ENCODE measurements at places on chromosomes 7 and 10. TPM values are rescaled to one million over a fixed set of nuclear protein-coding genes. Genes with fewer than 3 reads are reported as not detected.

DNA sequence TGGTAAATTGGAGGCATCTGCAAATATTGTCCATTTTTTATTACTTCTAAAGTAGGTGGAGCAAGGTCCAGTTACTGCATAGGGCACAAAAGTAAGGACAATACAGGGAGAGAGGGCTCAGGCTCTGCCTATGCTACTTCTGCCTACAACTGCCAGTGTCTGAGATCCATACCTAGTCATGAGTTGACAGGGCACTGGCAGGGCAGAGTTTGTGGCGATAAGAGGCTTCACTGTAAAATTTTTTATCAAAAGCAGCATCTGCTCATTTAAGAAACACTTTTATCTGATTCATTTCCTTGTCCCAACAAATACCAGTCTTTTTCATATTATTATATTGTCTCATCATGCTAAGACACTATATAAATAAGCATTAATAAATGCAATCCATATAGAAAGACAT lies 178.0 kb downstream of the LRRN3 start:
- DNase-seq = no peak

EPO gene
- total RNA-seq = not detected

DNA sequence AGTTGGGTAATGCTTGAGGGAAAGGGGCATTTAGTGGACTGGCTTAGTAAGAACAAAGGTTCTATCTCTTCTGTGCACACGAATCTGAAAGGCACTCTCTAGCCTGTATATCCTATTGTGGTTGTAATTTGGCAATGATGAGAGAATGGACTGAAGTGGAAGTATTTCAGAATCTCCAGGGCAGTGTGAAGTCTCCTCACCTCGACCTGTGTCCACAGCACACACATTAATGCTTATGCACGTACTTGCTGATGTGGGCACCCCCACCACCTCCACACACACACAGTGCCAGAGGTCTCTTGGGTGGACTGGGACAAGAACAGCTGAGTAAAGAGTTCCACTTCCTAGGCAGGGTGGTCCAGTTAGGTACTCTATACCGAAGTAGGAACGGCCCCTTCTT lies 6.9 kb downstream of the SMC3 start:
- DNase-seq = no peak

DNA sequence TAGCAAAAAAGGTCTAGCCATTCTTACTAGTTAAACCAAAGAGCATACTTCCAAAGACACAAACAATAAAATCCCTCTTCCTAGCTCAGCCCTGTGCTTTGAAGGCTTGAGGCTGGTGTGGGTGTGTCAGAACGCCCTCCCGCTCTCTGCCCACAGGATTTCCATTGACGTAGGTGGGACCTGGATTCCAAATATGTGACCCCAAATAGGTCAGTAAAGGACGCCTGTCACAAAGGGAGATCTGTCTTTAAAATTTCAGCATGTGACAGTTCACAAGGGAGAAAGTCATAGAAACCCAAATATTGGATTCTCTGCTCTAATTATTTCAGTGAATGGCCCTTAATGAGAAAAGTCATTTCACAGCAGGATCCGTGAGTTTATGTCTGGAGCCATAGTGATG lies 39.9 kb upstream of the LYZL1 start:
- no peak for DNase-seq

BBS9 gene
- 103 TPM for total RNA-seq

DNA sequence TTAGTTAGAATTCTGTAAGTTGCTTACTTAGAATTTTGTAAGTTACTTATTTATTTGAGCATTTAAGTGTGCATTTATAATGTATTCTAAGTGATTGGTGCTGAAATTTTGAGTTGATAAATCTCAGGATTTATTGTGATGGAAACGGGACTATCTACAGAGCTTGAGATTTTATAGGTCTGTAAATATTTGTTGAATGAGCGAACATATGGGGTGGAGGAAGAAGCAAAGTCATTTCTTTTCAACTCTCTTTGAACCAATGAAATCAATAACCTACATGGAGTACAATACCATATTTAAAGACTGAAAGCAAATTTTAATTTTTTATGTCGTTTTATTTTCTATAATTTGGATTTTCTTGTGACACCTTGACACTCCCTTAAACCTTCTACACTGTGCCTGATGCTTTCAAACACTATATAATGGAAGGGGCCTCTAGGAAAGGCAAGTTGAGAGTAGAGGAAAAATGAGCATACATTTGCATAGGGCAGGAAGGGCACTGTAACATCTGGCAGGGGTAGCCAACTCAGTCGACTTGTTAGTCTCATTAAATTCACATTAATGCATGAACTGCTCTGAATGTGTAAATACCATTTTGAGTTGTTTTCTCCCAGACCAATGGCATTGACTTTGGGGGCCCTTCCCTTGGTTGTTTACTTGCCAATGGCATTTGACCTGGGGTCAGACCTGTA lies 204.2 kb downstream of the DYNC1I1 start:
- DNase-seq = no peak

DNA sequence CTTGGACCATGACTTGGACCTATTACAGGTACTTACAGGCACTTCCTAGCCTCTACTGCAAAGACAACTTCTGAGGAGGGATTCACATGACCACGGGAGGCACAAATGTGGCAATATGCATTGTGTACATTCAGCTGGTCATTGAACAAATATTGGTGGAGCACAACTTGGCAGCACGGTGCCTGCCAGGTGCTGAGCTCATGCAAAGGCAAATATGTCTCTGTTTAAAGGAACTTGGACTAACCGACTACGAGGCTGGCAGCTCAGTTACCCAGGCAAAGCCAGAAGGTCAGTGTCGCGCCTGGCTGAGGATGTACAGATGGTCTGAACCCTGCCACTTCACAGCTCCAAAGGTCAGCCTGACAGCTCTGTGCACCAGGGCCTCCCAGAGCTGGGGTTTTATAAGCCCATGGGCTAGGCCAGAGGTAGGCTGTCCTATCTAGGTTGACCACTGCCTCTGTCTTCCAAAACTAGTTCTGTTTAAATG lies 6.1 kb downstream of the DENND11 start:
- no peak for DNase-seq

DNA sequence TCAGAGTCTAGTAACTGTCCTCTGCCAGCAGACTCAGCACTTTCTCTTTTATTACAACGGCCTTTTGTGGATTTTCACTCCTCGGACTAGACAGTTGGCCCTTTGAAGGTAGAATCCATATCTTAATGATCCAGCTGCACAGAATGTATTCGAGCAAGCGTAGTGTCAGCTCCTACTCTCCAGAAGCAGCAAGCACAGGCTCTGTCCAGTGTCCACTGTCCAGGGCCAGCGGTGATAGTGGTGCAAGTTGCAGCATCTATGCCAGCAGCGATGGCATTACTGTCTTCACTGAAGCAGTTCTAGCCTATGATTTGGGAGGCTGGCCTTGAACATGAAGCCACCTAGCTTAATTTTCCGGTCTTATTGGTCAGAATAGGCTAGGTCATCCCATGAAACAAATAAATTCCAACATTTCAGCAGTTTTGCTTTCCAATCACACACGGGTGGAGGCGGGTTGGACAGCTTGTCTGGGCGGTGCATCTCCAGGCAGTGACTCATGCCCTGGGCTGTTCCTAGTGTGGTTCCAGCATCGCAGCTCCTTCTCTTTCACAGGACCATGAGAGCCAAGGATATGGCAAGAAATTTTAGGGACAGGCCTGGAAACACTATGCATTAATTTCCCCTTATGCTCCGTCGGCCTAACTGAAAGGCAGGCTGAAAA lies 108.6 kb upstream of the KCNMA1 start:
- DNase-seq = peak; percentile 10

DNA sequence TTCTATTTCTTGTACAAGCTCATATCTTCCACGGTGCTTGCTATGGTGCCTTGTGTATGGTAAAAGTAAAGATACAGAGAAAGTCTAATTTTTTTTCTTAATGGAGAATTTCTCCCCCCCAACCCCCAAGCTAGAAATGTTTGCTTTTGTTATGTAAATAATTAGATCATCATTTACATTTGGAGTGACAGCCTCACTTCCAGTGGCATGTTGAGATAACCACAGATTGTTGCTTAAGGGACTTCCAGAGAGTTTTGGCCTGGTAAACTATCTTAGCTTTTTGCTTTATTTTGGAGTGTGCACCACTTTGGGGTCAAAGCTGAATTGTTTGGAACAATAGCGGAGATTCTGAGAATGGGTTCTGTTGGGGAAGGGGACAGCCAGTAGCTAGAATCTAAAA lies 129.7 kb downstream of the ZNF365 start:
- no peak for DNase-seq

SLC35G1 gene
- total RNA-seq = 5.9 TPM

DNA sequence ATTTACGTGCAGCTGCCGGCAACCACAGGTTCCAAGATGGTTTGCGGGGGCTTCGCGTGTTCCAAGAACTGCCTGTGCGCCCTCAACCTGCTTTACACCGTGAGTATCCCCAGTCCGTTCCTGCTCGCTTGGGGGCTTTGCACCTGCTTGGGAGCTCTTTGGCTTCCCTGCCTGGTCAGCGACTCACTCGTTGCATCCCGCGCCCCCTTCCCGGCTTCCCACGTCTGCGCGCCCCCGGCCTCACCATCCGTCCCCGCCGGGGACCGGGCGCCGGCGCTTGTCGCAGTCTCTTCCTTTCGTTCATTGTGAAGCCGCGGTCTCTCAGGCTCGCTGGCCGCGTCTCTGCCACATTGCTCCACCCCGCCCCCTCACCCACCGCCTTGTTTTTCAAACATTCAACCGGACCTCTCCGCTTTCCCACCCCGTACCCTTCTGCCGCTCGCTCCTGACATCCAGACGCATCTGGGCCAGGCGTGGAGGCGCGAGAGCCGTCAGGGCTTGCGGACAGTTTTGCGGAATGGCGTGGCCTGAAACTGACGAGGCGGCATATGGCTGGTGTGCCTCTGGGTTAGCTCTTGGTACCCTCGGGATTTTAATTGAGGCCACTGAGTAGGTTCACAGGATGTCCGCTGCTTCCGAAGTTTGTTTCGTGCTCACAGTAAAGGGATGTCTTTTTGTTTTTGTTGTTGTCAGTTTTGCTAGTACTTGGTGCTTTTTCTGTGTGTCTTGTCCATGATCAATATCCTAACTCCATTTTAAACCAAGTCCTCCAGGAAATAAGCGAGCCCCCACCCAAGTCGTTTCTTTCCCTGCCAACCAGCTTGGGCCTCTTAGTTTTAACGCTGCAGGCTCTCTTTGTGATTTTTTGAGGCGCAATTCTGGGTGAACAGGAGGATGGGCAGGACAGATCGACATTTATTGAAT lies 639 bp downstream of the TSPAN13 start:
- peak; percentile 62 for DNase-seq

- no peak for DNase-seq
Observed at GRCh38 chr7:50774319-50774718, 8.4 kb downstream of the GRB10 start.

DNA sequence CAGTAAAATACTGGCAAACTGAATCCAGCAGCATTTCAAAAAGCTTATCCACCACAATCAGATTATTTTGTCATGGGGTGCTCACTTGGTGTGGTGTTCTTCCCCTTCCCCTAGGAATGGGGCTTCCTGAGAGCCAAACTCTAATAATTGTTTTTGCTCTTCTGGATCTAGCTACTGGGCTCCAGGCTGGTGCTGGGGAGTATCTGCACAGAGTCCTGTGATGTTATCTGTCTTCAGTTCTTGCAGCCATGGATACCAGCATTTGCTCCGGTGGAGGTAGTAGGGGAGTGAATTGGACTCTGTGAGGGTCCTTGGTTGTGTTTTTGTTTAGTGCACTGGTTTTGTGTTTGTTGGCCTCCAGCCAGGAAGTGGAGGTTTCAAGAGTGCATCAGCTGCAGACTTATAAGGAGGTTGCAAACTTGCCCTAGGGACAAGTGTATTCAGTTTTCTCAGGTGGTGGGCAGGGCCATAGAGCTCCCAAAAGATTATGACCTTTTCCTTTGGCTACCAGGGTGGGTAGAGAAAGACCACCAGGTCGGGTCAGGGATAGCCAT lies 308.5 kb upstream of the MAGI2 start:
- DNase-seq = no peak

ZNF485 gene
- total RNA-seq = 8.9 TPM

DNA sequence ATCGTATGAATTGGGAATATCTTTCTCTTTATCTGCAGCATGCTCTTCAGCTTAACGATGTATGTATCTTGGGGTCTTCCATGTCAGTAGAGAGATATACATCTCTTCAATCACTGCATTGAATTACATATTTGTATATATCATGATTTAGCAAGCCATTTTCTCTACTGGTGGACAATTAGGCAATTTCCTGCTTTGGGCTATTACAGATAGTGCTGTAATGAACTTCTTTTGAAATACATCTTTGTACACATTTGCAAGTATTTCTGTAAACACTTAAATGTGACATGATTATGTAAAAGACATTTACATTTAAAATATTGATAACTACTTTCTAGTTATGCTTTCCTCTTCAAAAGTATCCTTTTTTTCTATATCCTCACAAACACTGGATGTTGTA lies 199.0 kb downstream of the PPP1R9A start:
- no peak for DNase-seq

- no peak for DNase-seq
Observed at GRCh38 chr7:12358694-12359093, 45.0 kb downstream of the VWDE start.

SUN3 gene
- not detected for total RNA-seq

GRCh38 chr10:118870467-118871243 lies 115.9 kb upstream of the CACUL1 start:
- DNase-seq = peak; percentile 19

- DNase-seq = no peak
Observed at GRCh38 chr10:98415731-98416119, 743 bp upstream of the PYROXD2 start.

- DNase-seq = peak; percentile 84
Observed at GRCh38 chr10:72048450-72049124, 39.8 kb downstream of the SPOCK2 start.

- DNase-seq = no peak
Observed at GRCh38 chr7:156560075-156560474, 80.5 kb upstream of the RNF32 start.

DNA sequence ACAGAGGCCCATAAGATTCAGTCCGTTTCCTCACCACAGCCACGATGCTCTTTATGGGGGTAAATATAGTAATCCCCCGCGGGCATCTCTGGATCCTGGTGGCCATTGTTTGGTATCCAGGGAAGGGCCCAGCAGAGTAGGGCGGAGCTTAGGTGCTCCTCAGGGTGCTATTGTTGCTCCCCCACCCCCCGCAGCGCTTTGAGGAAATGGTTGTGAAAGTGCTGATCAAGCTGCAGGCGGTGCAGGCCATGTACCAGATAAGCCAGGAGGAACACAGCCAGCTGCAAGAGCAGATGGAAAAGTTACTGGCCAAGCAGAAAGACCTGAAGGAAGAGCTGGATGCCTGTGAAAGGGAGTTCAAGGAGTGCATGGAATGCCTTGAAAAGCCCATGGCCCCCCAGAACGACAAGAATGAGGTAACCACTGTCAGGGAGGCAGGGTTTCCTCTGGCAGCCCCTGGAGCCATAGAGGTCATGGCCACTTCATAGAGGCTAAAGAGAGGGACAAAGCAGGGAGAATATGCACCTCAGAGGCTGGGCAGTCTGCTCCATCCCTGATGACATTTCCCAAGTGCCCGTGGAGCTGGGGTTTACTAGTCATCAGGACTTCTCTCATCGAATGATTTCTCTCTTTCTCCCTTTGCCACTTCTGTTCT lies 17.6 kb upstream of the FLNC start:
- no peak for DNase-seq

KIAA1549 gene
- total RNA-seq = 28.4 TPM

GRID2IP gene
- total RNA-seq = 1.2 TPM

HOXA1 gene
- total RNA-seq = not detected

ATRNL1 gene
- 856 TPM for total RNA-seq
